ENCODE measurements at places on chromosomes 12 and 14. TPM values are rescaled to one million over a fixed set of nuclear protein-coding genes. Genes with fewer than 3 reads are reported as not detected.
A peak's percentile ranks its signal among the peaks of the same experiment; 100 is the strongest.

GRCh38 chr12:10362828-10363657, 26.8 kb downstream of the KLRK1 start:
- peak; percentile 16 for DNase-seq

DNA sequence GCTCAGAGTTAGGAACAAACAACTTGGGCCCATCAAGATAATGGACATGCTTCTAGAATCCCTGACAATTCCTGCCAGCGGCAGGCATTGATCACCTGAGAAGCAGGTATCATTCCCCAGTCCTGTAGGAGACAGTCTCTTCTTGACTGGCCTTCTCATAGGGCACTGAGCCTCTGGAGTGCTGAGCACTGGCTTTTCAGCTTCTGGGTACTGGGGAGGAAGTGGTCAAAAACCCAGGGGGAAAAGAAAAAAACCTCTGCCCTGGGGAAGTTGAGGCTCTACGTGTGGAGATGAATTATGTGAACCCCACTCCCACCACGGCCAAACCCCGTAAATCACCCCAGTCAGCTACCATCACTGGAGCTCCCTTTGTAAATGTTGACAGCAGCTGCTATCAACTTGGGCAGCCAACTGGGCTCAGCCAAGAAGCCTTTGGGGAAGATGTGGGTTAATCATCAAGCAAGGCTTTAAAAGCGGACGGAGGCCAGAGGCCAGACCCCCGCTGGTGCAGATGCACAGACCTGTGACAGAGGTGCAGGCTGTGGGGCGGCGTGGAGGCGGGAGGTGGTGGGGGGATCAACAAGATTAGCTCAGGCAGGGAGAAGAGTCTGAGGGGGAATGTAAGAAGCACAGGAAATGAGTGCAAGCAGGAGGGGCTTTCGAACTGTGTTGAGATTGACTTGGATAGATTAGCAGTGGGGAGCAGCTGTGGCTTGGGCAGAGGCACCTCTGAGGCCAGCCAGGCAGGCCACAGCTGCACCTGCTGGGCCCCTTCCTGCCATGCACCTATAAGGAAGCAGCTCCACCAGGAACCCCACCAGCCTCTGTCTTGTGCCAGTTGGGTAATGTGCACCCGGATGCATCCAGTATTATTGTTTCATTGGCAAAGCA, 105.4 kb upstream of the HIF1A start:
- no peak for DNase-seq

Gene MYF6
- polyA plus RNA-seq = 72.5 TPM

DNA sequence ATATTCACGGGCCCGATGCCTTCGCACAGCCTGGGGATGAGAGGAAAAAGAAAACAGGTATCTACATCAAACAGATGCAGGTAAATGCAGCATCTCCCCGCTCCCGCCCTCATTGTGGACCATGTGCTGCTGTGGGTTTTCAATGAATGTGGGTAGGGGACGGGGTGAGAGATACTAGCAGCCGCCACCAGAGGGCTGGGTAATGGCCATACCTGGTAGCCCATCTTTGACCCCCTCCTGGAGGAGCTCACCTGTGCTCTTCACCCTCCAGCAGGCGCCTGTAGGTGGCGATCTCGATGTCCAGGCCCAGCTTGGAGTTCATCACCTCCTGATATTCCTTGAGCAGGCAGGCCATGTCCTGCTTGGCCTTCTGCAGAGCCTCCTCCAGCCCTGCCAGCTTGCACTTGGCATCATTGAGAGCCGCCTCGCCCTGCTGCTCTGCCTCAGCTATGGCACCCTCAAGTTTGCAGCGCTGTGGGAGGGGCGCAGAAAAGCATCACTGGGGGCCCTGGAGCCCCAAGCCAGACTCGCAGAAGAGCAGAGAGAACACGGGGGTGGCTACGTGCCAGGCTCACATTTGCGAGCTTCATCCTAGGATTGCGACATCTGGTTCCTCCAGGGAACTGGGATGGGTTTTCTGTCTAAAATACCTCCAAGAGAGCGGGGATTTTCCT, 10.2 kb downstream of the KRT82 start:
- DNase-seq = peak; percentile 18

Gene ACTR10
- polyA plus RNA-seq = 50.5 TPM

Gene DAO
- polyA plus RNA-seq = 0.49 TPM

Gene NXPH4
- 2.0 TPM for polyA plus RNA-seq

GRCh38 chr14:31927348-31927832, 149.7 kb upstream of the ARHGAP5 start:
- peak; percentile 90 for DNase-seq

GRCh38 chr12:124914392-124915238, at the start of gene UBC:
Gene UBC, minus strand, starts transcription at chr12:124914650. Its CDS starts 879 bp downstream, at chr12:124913771.
- DNase-seq = peak; percentile 94

- peak; percentile 33 for DNase-seq
Observed at GRCh38 chr12:126191031-126191891, 1126.0 kb downstream of the AACS start.

- peak; percentile 49 for DNase-seq
Observed at GRCh38 chr12:57459750-57460467, at the start of gene GLI1. Gene GLI1, plus strand, starts transcription at chr12:57459785. Its CDS starts 3,907 bp downstream, at chr12:57463692.

- no peak for DNase-seq
Observed at GRCh38 chr14:42428996-42429395, 822.3 kb downstream of the LRFN5 start.

- no peak for DNase-seq
Observed at GRCh38 chr12:64029013-64029857, 184.7 kb downstream of the SRGAP1 start.

GRCh38 chr14:89892953-89893352, 61.6 kb downstream of the EFCAB11 start:
- DNase-seq = no peak

DNA sequence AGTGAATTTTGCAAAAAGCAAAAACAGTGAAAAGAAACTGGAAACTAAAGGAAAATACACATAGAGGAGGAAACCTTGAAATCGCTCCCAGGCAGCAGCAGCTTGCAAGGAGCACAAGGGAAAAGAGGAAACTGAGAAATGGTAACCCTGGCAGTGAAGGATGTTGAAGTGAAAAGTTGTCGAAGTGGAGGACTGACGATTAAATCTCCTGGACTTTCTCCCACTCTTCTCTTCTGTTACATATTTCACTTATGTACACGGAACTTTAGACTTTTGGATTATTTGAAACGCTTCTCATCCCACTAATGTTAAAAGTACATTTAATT, 388.8 kb upstream of the USP15 start:
- no peak for DNase-seq

GRCh38 chr14:22651586-22651985, 7.4 kb upstream of the OR6J1 start:
- no peak for DNase-seq

DNA sequence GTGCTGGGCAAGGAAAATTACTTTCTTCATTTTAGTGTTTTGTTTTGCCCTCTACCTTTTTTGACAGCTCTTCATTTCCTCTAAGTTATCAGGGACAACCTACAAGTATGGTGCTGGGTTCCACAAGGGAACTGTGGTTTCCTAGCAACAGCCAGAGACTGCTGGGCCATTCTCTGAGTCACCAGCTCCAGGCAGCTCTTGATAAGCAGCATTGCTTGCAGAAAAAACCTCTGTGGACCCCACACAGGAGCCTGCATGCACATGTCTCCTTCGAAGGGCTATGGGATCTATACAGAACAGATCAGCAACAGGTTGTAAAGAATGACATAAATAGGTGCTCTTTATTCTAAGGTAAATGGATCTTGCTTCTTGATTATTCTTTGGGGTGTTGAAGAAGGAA, 81.0 kb upstream of the CCDC196 start:
- DNase-seq = no peak

Gene LRRC23
- polyA plus RNA-seq = 9.9 TPM

DNA sequence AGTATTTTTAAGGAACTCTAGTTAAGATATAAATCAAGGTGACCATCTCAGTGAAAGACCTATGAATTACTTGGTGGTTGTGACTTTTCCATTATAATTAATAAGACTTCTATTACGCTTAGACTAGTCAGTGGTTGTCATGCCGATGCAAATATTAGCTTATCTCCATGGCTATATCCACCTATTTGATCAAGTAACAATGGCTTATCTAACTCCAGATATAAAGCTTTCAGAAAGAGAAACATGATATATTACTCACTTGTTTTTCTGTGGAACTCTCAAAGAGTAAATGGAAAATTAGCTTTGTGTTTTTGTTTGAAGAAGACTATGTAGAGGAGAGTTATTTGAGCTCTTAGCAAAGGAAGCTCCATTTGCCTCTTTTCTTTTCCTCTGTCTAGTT, 323.8 kb upstream of the DCN start:
- no peak for DNase-seq

- DNase-seq = no peak
Observed at GRCh38 chr12:32084017-32084688, 22.5 kb upstream of the BICD1 start.

DNA sequence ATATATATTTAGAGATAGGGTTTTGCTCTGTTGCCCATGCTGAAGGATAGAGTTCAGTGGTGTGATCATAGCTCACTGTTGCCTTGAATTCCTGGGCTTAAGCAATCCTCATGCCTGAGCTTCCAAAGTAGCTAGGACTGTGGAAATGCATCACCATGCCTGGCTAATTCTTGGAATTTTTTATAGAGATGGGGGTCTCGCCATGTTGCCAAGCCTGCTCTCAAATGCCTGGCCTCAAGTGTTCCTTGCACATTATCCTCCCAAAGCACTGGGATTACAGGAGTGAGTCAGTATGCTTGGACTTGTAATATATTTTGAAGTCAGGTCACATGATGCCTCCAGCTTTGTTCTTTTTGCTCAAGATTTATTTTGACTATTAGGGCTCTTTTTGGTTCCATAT, 178.0 kb downstream of the RPAP3 start:
- no peak for DNase-seq

GRCh38 chr12:91219919-91220318, 37.3 kb upstream of the DCN start:
- no peak for DNase-seq

Gene ARHGEF25
- 37.1 TPM for polyA plus RNA-seq

DNA sequence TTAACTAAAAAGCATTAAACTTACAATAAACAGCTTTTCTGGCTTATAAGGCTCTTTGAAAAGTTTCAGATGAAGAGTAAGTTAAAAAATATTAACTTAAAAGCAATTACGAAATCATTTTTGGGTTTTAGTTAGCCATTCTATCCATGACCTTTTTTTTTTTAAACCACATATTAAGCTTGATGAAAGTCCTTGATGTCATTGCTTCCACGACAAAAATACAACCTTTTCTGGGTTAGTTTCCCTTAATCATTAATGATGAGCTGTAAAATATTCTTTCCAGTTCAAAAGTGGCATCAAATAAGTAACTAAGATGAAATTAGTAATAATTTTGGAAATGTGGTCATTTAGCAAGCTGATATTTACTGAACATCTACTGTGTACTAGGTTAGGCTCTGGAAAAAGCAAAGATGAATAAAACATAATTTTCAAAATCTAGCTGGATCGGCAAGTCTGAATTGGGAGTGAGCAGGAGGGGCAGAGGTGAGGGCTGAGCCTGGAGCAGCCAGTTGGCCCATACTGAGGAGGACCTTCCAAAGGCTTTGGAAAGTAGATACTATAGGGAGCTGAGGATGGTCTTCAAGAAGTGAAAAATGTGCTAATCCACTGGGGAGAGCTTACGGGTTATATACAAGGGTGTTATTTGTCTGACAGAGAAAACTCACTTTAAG, 345.2 kb downstream of the ZFP36L1 start:
- no peak for DNase-seq

- DNase-seq = peak; percentile 62
Observed at GRCh38 chr14:75794615-75795038, 133.6 kb downstream of the TTLL5 start.

- no peak for DNase-seq
Observed at GRCh38 chr12:75579552-75579951, 68.1 kb upstream of the KRR1 start.

Gene RD3L
- not detected for polyA plus RNA-seq

DNA sequence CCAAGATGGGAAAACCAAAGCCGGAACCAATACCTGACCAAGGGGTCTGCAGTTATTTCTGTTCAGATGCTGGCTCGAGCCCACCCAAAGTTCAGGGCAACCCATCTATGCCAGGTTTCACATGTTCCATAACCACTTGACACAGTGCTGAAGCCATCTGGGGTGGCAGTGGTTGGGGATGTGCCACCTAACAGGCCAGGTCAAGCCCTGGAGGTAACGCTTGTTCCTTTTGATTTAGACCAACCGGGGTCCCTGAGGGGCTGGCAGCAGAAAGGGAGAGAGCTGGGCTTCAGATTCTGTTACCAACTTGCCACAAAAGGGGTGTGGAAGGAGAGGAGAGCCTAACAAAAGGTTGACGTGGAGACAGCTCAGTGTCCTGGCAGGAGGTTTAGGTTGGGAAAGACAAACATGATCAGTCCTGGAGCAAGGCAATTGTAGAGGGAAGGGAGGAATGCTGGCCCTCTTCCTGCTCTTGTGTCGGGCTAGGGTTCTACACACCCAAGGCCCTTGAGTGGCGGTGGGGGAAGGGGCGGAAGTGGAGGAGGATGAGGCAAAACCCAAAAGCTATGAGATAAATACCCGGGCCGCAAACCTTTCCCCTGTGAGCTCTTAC, 31.9 kb downstream of the CACNA2D4 start:
- DNase-seq = no peak

GRCh38 chr14:100771121-100771800, 44.6 kb downstream of the DLK1 start:
- no peak for DNase-seq

DNA sequence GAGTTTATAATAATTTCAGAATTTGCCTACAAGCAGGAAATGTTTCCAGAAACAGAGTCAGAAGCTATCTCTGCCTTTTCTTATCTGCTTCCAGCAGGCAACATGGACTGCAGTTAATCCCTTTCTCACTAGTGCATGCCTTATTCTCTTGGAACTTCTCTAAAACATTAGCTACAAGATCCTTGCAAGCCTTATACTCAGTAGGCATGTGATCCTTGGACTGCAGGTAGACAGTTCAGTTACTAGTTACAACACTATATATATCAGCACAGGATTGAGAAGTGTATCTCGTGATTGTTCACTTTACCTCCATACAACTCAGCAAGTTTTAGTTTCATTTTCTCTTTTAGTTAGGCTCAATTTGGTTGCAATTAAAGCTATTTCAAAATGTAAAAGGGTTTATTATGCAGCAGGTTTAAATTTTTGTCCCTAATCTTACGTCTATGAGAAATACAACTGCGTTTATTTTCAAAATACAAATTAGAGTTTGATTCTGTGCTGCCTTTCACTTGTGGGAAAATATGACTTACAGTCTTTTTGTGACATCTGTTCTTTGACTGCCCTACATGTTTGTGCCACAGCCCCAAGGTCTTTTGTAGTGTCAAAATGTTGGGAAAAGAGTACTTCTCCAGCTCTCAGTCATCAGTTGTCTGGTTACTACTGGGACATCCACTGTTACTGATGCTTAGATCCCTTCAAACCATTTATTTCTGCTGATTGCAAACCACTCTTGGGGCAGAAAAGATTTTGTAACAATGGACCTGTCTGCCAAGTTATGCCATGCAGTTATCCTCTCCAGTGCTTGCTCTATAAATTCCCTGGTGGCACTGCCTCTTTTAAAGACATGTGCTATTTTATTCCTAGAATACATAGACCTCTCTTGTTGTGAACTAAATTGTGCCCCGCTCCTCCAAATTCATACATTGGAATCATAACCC, 709.0 kb upstream of the FOXG1 start:
- DNase-seq = no peak

- DNase-seq = no peak
Observed at GRCh38 chr14:52356025-52356424, 41.9 kb downstream of the PTGER2 start.

All from muscle of back (tissue), 13 donors.